ENCODE measurements at places on chromosomes 13 and 19.
A peak's percentile ranks its signal among the peaks of the same experiment; 100 is the strongest.

- no peak for DNase-seq
Measured at GRCh38 chr19:5867201-5868136, 2.9 kb downstream of the FUT5 start.

GRCh38 chr13:50006426-50007135 lies 8.7 kb upstream of the KCNRG start:
- no peak for DNase-seq

DNA sequence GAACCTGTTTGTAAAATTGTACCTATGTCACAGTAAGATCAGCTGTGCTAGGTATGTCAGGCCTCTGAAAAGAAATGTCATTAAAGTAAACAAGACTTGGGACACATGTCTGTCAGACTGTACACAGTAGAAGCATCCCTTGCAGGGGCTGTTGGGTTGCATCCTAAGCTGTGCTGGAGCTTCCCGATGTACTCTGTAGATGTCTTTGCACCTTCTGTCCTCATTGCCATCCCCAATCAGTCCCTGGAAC lies 48.7 kb upstream of the GPR183 start:
- no peak for DNase-seq

- DNase-seq = no peak
Measured at GRCh38 chr13:42747399-42747873, 33.9 kb upstream of the FAM216B start.

- DNase-seq = peak; percentile 53
Measured at GRCh38 chr19:11091703-11092153, 2.5 kb downstream of the LDLR start.

DNA sequence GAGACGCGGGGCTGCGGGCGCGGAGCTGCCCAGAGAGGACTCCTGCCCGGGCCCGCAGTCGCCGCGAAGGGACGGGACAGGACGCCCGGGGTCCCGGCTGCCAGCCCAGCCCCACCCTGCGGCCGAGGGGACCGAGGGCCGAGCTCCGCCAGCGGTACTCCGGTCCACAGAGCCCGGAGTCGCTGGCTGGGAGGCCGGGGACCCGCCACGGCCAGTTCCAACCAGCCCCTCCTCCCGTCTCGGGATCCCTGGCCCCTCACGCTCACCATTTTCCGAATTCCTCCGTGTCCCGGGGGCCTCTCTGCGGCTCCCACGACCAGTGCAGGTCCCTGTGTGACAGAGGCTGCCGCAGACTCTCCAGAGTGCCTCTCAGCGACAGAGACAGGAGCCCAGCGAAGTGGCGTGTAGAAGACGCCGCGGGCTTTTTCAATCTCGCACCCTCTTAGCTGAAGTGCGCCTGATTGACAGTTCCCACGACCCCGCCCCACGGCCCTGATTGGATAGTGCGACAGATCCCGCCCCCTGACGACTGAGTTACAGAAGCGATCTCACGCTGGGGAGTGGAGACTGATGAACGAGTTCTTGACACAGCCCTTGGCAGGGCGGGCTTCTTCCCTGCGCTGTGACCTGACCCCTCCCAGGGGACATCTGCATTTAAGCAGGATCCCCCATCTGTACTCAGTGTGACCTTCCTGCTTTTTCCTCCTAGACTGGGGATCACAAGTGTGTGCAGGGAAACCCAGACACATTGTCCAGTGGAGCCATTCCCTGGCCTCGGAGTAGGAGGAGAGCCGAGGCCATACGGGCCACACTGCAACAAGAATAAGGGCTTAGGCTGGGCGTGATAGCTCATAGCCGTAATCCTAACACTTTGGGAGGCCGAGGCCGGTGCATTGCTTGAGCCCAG lies 44.0 kb downstream of the ZNF823 start:
- DNase-seq = peak; percentile 88

GRCh38 chr19:13100841-13101589 lies 1.6 kb downstream of the LYL1 start:
- no peak for DNase-seq

- DNase-seq = no peak
Measured at GRCh38 chr19:10639836-10640235, 14.3 kb upstream of the ILF3 start.

DNA sequence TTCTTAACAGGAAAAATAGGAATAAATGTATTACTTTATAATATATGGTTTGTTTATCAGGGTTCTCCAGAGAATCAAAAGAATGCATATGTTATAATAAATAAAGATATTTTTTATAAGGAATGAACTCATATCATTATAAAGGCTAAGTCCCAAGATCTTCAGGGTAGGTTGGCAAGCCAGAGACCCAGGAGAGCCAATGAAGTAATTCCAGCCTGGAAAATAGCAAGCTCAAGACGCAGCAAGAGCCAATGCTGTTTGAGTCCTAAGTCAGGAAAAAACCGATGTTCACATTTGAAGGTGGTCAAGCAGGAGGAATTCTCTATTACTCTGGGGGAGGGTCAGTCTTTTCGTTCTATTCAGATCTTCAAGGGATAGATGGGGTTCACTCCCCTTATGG lies 490.0 kb downstream of the PCDH20 start:
- no peak for DNase-seq
